ENCODE measurements at places on chromosomes 11 and 22. TPM values are rescaled to one million over a fixed set of nuclear protein-coding genes. Genes with fewer than 3 reads are reported as not detected.

DNA sequence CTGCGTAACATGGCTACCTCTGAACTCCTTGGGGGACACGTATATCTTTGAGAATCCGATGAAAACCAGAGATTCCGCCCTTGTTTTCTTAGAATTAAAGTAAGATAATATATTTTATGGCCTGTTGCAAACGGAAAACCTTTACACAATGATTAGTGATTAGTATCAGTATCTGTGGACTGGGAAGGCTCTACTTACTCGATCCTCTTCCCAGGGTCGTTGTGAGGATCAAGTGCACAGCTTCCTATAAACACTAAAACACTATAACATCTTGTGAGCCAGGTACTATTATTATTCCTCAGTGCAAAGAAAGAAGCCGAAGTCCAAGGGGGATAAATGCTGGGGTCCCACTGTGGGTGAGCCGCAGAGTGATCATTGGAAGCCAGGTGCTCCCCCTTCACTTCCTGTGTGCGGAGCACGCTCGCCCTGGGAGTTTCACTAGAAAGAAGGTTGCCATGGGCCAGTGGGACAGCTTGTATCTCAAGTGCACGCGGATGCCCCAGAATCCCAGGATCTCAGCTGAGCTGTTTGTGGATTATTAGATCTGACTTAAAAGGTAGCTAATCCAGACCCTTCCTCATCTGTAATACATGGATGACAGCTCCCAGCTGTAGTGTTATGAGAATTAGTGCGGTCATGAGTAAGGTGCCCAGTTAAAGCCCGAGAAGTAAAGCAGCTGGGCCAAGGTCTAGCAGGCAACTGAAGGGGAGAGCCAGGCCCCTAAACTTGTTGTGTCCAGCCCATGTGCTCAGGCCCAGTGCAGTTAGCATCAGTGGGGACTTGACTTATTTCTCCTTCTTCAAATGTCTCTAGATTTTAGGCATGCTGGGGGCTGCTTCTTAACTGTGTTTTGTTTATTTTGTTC, 839 bp downstream of the CBY1 start:
- DNase-seq: no peak

GRCh38 chr11:70141486-70142220, 61.4 kb upstream of the FADD start:
- no peak for DNase-seq

GRCh38 chr11:85167471-85167870, 459.7 kb downstream of the DLG2 start:
- no peak for DNase-seq

MGAT3 gene
- polyA plus RNA-seq: 2.9 TPM

DNA sequence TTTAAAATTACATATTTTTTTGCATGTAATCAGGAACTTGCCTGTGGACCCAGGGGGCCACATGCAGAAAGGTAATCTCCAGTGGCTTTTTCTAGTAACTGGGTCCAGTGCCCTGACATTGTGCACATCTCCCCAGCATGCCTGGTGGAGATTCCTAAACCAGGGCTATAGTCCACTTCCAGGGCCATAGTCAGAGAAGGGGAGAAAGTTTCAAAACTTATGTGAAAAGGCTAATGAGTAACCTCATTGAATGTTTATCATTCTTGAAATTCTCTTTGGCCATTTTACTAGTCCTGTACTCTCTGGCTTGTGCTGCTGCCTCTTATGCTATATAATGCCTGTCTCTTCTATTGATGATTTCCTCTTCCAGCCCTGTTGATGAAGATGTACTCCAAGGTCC, 47.8 kb downstream of the BARX2 start:
- DNase-seq: no peak

DNA sequence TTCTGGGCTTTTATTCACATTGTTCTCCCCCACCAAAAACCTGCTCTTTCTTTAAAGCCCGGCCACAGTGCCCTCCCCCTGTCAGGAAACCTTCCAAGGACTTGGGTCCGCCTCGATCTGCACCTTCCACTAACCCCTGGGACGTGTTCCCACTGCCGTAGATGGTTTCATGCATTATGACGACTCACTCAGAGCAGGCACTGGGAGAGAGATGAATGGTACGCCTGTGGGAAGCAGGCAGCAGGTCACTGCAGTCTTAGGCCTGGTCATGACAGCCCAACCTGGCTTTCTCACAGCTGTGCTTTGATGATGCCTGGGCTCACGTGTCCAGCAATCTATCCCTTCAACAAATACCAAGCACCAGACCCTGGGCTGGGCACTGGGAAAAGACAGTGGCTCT, 115.7 kb downstream of the WNT7B start:
- DNase-seq: no peak

GRCh38 chr22:46371623-46372226, 36.2 kb downstream of the TRMU start:
- no peak for DNase-seq

- no peak for DNase-seq
Observed at GRCh38 chr22:45179276-45180049, 15.7 kb downstream of the NUP50 start.

DNA sequence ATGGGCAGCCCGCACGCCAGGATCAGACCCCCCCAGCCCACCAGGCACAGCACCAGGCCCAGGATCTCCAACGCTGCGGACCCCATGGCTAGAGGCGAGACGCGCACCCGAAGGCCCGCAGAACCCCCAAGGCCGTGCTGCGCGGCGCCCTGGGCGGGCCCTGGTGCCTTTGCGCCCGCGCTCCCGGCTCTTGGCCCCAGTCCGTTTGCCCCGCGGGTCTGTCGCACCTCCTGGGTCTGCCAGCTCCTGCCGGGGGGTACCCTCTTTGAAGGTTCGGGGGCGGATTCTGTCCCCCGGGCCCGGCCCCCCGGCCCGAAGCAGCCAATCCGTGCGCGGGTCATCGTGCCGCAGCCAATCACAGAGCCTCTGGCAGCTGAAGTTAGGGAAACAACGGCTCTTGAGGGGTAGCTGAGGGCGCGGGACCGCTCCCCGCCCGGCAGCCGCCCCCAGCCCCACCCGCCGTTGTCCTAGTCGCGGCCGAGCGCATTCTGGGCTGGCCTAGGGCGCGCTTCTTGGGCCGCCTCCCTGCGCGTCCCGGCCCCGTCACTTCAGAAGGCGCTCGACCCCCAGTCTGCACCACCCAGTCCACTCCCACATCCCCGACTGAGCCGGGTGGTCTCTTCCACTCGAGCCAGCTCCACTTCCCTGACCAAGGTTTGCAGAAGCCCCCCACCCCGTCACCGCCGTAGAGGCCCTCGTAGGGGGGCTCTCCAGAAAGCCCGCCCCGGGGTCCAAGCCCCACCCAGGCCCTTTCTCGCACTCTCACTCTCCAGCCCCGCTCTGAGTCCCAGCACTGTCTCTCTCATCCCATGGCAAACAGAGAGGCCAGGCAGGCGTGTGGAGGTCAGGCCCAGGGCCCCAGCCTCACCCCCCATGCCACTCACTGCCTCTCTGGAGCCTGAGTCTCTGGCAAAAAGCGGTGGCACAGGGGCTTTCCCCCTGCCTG, at the start of gene CLDN5:
TSS of gene CLDN5 (minus strand) at position 241 of the 946 bp plus-strand sequence. CDS start at position 86, 155 bp downstream.
- DNase-seq: peak; percentile 79

GRCh38 chr11:91136631-91137030, 913.8 kb upstream of the CHORDC1 start:
- no peak for DNase-seq

SPTBN2 gene
- polyA plus RNA-seq: 0.90 TPM

DNA sequence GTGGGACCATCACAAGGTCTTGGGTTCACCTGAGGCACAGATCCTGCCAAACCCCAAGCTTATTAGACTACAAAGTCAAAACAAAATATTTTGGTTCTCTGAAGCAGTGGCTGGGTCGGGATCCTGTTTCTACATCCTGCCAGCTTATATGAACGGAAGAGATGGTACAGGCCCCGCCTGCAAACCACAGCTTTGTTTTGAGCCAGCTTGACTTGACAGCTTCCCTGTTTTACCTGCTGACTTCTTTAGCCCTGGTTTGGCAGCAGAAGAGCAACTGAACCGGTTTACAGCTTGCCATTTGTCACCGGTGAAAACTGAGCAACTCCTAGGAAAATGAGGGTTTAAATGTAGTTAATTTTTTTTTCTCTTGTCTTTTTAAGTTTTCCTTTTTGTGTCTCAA, 11.4 kb downstream of the PACS1 start:
- peak; percentile 26 for DNase-seq

DNA sequence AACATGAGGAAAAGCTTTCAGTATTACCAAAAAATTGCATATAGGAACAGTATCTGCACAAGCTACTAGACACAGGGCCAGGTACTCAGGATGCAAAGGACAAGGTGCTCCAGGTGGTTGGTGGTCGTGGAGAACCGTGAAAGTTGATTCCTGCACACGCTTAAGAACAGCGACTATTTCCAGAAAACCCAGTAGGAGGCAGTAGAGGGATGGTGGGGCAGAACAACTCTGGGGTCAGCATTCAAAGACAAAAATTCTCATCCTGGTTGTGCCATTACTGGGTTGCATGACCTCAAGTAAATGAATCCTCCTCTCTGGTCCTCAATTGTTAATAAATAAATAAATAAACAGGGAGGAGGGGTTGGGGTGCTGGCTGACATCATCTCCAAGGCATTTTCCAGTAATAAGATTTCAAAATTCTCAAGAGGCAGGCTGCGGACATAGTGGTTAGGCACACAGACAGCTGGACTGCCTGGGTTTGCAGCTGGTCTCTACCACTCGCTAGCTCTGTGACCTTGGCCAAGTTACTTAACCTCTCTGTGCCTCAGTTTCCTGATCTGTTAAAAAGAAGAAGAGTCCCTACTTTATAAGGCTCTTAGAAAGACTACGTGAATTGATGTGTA, 89.6 kb downstream of the ISX start:
- DNase-seq: no peak

DNA sequence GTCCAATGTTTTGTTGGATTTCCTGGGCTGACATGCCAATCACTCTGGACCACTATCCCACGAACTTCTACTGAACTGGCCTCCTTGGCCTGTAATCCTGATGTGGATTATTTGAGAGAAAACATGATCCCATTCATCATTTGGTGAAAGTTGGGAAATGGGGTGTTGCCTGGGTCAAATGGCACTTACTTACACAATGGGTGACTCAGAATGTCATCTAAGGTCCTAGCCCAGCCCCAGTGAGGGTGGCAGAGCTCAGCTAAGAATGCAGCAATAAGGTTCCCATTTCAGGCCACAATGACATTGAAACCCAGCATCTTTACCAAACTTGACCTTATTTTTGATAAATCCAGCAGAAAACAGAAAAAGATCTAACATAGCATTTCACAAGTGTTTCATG, 8.0 kb upstream of the DSCAML1 start:
- no peak for DNase-seq

GRCh38 chr11:8006349-8006977, 19.3 kb downstream of the EIF3F start:
- no peak for DNase-seq

DNA sequence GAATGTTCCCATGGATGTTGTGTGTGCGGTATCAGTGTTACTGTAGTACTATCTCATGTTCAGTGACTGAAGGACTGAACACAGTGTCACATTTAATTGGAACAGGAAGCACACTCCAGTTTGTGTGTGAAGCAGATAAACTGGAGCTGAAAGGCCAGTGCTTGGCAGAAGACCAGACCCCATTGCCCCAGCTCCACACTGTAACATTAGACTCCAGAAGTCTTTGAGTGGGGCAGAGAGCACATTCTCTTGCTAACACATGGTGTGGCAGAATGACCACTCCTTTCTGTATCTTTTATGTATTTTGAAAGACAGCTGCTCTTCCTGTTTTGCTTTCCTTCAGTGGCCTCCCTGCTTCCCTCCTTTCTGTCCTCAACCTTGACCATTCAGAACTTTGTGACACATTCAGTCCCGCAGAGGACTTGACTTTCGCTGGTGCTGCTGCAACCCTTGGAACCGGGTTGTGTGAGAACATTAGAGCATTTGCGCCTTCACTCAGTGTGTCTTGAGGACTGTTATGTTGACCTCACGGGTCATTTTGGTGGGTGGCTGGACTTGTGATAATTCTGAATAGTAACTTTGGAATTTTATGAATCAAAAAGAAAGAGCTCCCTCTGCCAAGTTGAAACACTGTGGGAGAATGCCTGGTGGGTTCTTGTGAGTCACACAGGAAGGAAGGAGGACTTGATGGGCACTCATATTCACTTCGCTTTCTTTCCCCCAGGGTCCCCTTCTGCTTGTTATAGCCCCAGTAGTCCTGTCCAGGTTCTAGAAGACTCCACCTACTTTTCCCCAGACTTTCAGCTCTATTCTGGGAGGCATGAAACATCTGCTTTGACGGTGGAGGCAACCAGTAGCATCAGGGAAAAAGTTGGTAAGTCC, 26.4 kb downstream of the AMOTL1 start:
- DNase-seq: peak; percentile 69

TEX54 gene
- not detected for polyA plus RNA-seq

DNA sequence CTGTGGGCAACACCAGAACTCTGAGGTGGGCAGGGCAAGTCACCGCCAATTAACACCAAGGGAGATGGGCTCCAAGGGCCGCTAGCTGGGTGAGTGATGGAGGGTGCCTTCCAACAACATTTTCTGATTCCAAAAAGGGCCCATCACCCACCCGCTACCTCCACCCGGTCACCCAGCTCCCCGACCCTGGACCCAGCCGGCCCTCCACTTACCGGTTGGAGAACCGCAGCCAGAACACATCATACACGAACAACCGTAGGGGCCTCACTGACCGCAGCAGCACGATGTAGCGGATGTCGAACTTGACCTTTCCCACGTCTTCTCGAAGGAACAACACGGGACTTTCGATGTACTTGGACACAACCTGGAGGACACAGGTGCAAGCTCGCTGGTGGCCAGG, 14.7 kb downstream of the TTLL12 start:
- DNase-seq: no peak

ARHGEF17 gene
- polyA plus RNA-seq: 38.6 TPM

DNA sequence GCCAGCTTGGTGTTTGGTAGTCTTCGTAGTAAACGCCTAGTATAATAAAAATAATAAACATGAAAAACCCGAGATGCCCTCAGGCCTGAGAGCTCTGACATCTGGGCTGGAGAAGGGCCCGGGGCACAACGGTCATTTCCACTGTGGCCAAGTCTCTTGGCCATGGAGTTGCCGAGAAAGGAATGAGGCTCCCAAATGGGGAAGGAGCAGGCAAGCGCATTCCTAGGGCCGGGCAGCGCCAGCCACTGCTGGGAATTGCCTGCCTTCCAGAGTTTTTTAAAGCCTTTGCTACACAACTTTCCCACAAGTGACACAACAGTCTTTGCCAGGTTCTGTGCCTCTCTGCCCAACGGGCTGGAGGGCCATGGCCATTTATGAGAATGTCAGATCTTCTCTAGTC, 103.4 kb downstream of the NAV2 start:
- DNase-seq: no peak

DNA sequence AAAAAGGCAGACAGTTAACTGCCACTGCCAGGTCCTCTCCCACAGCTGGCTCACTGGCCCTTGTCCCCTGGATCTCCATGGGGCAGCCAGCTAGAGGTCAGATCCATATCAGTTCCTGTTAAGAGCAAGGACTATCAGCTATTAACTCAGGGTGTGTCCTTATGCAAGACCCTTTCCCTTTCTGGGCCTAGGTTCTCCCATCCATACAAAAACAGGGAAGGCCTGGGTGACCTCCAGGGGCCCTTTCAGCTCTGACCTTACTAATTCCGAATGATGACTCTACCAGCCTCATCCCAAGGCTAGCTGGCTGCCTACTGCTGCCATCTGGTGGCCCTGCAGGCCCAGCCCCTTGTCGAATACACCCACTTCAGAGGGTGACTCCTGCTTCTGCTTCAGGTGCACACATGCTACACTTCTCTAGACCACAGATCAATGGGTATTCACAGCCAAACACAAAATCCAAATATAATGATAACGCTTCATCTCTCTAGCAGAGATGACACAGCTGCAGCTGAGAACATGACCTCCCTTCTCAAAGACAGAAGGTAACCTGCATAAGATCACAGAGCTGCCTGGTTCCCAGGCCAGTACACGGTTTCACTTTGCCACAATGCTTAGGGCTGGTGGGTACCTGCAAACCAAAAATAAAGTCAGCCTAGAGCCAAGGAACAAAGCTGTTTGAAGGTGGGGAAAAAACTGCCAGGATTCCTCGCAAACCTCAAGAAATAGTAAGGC, 34.1 kb downstream of the SERGEF start:
- peak; percentile 46 for DNase-seq

POU2AF1 gene
- 0.15 TPM for polyA plus RNA-seq
